ENCODE measurements at places on chromosomes 13 and 19.

DNA sequence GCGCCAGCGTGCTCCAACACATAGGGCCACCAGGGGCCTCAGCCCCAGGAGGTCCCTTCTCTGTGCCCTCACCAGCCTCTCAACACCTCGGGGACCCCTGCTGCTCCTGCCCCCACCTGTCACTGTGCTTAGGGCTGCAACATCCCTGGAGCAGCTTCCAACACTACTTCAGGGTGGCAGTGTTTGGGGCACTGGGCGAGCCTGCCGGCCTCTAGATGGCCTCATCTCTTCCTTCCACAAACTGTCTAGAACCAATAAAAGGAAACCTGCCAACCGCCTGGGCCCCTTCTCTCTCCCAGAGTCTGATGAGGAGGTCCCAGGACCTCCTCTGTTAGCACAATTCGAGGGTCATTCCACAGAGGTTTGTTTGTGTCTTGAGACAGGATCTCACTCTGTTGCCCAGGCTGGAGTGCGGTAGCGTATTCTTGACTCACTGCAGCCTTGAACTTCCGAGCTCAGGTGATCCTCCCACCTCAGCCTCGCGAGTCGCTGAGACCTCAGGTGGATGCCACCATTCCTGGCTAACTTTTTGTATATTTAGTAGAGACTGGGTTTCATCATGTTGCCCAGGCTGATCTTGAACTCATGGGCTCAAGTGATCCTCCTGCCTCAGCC, 10.1 kb upstream of the SHD start:
- no peak for DNase-seq

GRCh38 chr19:38049105-38049649, 142.2 kb downstream of the SIPA1L3 start:
- no peak for DNase-seq

- DNase-seq = no peak
These were observed 119.0 kb downstream of the PAN3 start for GRCh38 chr13:28257305-28257704.

DNA sequence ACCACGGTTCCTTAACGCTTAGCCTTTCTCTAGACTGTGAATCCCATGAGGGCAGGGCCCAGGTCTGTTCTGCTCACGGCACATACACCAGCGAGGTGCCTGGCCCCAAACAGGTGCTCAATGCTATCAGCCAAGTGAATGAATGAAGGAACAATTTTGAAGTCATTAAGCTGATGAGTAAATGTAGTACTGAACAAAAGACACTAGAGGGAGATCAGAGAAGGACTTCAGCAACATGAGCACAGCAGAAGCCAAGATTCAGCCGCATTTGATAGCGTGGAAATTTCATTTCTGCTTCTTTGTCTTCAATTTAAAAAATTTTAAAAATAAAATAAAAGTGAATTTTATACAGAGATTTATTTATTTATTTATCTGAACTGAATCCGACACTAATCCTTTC, 20.1 kb upstream of the MYO16 start:
- DNase-seq = peak; percentile 34

- no peak for DNase-seq
These were observed 614.4 kb upstream of the PCDH9 start for GRCh38 chr13:67844574-67844973.

All from SHP77 treated with DMSO at 0.1 percent for 48 hours (cell line).